C1 segment of cervical spinal cord (tissue), 14 donors: ENCODE measurements at places on chromosomes 4 and X.

DNA sequence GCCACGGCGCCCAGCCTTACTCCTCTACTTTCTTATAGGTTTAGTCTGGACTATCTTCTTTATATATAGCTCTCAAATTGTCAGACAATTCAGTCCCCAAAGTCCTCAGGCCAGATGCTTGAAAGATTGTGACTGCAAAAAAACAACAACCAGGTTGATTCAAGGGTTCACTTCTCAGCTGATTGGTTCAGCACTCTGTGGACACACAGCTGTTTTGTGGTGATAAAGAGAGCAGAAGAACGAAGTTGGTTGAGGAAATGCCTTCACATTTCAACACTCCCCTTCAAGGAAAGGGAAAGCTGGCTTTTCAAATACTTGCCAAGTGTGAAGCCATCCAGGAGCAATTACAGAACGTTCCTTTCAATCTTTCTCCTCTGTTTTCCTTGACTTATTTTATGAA lies 166.8 kb downstream of the SHROOM3 start:
- DNase-seq: no peak

DNA sequence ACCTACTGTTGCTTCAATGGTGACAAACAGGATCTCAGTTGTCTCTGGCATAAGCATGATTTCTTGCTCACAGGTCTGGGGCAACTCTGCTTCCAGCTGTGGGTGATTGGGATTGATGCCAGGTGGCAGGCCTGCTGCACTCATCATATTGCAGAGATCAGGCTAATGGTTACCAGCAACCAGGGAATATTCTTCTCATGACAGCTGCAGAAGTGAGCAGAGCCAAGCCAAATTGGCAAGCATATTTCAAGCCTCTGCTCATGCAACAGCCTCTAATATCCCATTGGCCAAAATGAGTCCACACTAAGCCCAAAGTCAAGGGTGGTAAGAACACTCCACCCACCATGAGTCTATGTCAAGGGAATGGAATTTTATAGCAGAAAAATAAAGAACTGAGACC lies 26.7 kb upstream of the TBC1D19 start:
- DNase-seq: no peak

DNA sequence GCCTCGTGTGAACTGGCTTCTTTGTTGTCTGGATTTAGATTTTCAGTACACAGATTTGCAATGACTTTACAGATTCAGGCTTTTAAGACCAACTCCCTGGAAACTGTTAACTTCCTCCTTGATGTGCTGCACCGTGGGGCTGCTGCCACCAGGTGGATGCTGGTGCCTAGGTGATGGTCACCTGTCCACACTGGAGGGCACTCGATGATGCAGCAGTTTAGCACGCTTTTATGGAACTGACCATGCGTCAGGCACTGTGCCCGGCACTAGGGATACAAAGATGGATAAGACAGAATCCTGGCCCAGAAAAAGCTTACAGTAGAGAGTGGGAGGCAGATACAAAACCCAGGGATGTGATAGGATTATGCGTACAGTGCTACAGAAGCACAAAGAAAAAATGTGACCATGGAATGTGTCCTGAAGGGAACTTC lies 180.7 kb downstream of the CEP135 start:
- DNase-seq: no peak

GRCh38 chrX:71143508-71143907 lies 1.1 kb upstream of the NLGN3 start:
- no peak for DNase-seq

DNA sequence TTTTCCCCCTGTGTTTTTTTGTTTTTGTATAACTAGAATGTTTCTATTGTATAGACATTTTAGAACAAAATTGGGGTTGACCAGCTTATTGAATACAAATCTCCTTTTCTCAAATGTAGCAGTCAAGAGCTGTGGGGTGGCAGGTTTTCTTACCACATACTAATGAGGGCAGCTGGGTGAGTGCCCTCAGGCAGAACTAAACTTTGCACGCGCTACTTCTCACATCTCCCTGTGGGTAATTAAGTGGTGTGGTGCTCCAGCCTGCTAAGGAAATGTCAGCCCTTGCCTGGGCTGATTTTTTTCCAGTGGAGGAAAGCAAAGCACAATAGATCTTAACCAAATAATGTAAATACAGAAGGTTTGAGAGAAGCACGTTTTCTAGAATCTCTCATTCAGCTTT lies 717.6 kb upstream of the TENM3 start:
- DNase-seq: no peak

GRCh38 chrX:10851809-10852208 lies 231.4 kb upstream of the MID1 start:
- no peak for DNase-seq

DNA sequence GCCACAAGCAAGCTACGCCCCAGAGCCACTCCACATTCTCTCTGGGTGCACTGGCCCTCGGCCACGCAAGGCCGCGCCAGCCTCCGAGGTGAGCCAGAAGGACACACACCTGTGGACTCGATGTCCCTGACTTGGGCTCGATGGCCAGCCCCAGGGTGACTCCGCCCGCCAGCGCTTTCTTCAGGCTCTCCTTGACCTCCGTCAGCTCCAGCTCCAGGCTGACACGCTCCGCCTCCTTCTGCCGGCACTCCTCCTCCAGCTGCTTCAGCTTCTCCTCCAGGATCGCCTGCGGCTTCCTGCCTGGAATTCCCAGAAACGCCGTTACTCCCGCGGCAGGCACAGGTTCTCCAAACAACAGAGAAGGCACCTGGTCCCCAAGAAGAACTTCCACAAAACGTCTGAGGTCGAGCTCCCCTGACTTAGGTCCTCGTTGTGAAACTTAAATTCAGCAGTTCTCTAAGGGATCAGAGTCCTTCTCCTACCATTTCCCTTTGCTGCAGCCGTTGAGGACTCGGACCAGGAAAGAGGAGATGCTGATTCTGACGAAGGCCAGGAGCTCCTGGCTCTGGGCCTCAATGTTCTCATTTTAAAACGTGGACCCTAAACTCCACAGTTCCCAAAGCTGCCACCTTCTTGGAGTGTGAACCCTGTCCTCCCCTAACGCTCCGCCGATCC lies 166.8 kb downstream of the AFAP1 start:
- no peak for DNase-seq

DNA sequence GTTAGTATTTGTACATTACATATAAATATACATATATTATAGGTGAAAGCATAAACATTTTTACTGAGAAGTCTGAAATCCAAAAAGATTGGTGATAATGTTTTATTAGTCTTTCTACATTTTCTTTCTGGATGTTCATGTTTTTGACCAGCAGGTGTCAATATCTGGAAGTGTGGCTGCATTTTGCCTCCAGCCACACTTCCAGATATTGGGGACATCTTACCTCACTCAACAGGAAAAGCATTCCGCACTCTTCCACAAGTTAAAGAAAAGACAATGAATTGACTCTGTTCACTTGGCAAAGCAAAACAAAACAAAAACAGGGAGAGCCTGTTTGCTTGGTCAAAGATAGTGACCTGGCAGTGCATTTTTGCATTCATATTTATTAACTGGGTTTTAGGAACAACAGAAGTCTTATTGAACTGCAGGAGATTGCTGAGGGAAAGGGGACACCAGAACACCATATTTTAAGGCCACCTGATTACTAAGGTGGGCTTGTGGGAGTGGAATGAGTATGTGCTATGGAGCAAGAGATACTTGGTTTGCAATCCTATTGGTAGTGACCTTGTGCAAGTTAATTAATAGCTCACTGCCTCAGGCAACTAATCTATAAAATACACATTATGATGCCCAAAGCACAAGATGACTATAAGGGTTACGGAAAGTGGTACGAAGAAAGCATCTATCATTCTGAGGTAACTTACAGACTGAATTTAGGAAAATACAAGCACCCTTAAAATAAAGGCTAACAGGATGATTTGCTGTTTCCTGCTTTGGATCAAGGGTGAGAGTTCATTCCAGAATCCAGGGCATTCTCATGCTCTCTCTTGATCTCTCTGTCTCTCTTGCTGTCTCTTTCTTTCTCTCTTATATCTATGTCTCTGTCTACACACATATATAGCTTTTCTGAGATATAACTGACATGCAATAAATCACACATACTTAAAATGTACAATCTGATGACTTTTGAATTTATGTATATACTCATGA lies 389.9 kb upstream of the EMCN start:
- DNase-seq: no peak

GRCh38 chr4:124804584-124804983 lies 92.1 kb upstream of the ANKRD50 start:
- DNase-seq: no peak

DNA sequence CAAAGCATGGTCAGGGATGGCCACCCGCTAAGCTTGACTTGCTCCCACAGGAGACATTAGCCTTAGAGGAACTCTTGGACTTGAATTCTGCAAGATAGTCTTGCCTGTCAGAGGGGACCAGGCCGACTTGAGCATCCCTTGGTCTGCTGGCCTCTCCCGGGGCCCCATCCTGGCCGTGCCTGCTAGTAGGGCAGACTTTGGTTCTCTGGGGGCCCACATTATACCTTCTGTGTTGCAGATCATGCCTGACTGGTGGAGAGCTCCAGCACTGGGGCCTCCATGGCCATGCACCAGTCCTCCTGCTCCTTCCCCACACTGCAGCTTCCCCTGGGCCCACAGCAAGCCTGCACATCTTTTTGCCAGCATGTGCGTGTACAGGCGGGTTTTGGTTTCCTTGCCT lies 46.5 kb downstream of the DACH2 start:
- no peak for DNase-seq
